ENCODE measurements at places on chromosomes 1 and 21.

DNA sequence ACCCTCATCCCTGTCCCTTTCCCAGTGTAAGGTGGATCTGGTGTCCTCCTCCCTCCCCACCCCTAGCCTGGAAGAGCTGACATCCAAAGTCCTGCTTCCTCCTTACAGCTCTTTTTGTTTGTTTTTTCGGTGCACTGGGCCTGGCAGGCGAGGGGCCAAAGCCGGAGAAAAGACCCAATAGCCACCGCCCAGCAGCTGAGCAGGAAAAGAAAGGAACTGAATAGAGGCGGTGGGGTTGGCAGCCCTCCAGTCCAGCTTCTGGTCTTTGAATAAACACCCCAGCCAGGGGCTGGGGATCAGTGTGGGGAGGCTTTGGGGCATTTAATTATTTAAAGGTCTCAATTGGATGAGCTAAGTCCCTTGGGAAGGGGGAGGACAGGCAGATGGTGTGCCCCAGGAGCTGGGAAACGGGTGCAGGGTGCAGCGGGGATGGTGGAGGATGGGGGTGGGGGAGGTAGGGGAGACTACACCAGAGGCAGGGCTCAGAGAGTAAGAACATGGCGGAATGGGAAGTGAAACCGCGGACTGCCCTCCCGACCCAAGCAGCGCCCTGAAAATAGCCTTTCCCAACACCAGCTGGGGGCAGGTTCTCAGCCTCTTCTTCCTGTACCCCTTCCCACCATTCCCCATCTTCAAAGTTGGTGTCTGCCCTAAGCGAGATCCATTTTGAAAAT lies 20.2 kb downstream of the BTG2 start:
- no peak for DNase-seq

- DNase-seq, result no peak
Measured at GRCh38 chr1:150102986-150103385, 35.4 kb downstream of the VPS45 start.

GRCh38 chr1:3441410-3441847 lies 13.0 kb upstream of the ARHGEF16 start:
- DNase-seq, result no peak

DNA sequence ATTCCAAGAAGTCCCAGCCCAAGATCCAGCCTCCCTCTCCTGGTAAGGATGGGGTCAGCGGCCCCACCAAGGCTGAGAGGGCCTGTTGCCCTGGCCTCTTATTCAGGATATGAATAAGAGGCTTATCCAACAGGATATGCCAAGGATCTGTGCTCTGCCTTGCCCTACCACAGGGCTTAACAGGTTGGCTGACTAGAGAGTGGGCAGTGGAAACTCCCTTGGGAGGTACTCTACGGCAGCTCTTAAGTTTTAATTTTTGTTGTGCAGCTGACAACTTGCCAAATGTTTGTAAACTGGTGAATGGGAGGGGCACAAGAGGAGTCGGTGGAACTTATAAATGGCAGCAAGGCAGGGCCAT lies 16.5 kb upstream of the PIGV start:
- no peak for DNase-seq

GRCh38 chr1:202599669-202600431 lies 110.4 kb downstream of the SYT2 start:
- no peak for DNase-seq

DNA sequence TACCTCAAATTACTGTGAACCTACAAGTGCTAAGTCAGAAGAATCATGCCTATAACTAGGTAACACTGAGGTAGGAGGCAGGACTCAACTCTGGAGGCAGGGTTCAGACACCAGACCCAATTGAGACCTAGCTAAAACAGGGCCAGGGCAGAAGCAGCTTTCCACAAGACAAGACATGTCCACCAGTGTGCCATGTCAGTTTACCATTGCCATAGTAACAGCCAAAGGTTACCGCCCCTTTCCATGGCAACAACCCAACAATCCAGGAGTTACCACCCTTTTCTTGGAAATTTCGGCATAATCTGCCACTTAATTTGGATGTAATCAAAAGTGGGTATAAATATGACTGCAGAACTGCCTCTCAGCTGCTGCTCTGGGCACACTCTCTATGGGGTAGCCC lies 432.3 kb downstream of the DPYD start:
- DNase-seq, result no peak

GRCh38 chr1:24117722-24118409 lies 5.9 kb upstream of the MYOM3 start:
- DNase-seq, result no peak

DNA sequence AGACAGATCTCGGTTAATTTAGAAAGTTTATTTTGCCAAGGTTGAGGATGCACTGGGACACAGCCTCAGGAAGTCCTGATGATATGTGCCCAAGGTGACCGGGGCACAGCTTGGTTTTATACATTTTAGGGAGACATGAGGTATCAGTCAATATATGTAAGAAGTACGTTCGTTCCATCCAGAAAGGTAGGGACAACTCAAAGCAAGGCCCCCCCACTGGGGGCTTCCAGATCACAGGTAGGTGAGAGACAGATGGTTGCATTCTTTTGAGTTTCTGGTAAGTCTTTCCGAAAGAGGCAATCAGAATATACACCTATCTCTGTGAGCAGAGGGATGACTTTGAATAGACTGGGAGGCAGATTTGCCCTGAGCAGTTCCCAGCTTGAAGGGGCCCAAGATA lies 60.4 kb upstream of the VTCN1 start:
- no peak for DNase-seq

GRCh38 chr1:116557323-116557878 lies 13.4 kb downstream of the CD58 start:
- DNase-seq, result no peak

- no peak for DNase-seq
Measured at GRCh38 chr1:172354291-172355274, 65.9 kb upstream of the C1orf105 start.

GRCh38 chr1:99661780-99662179 lies 15.9 kb downstream of the PALMD start:
- no peak for DNase-seq

DNA sequence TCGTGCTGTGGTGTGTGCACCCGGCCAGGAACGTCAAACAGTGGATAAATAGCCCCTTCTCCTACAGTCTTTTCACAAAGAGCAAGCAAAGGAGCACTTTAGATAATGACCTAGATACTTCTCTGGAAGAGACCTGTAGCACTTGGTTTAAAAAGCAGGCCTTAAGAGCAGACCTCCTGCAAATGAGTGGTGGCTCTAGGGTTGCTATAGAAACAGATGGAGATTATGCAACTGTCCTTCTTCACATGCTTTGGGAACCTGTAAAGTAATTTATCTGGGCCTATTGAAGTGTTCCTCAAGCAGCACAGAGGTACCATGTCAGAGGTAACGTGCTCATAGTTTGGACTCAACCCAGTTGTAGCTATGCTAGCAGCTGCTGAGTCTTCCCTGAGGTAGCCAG lies 208.2 kb upstream of the KIAA0040 start:
- no peak for DNase-seq

GRCh38 chr21:45580181-45580575 lies 37.9 kb upstream of the SLC19A1 start:
- DNase-seq, result no peak

DNA sequence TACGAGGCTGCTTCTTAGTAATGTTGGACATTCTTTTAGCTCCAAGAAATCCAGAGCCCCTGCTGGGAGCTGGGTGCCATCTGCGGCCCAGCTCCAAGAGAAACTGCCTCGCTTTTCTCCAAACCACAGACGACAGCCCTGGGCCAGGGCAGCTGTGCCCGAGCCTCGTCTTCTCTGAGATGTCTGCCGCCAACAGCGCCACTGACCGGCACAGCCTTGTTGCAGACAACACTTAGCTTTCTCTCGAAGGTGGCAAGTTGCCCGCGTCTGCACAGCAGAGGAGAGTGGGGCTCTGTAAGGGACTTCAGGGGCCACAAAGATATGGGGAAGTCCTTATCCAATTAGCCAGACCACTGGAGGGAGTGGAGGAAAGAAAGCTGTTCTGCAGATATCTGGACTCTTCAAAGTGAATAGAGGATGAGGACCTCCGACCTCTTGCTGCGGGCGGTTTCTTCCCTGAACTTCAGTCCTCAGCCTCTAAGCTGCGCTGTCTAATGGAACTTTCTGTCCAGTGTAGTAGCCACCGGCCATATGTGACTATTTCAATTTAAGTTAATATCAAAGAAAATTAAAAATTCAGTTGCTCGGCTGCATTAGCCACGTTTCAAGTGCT lies 63.9 kb upstream of the DISP3 start:
- DNase-seq, result no peak

DNA sequence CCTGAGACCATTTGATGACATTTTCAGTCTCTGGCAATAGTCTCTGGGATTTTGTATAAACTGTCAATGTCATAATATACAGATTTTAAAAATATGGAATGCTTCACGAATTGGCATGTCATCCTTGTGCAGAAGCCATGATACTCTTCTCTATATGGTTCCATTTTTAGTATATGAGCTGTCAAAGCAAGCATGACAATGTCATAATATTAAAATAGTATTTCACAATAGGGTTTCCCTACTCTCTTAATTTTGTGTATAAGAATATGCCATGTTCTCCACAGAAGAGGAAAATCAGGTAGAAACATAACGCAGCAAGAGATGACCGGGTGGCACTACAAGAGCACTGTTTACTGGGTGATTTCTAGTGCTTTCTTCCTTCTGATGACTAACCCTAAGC lies 8.3 kb upstream of the DIPK1A start:
- no peak for DNase-seq

- no peak for DNase-seq
Measured at GRCh38 chr1:99227056-99227897, 37.0 kb upstream of the PLPPR4 start.

GRCh38 chr1:231774719-231775335 lies 148.2 kb downstream of the DISC1 start:
- DNase-seq, result no peak

DNA sequence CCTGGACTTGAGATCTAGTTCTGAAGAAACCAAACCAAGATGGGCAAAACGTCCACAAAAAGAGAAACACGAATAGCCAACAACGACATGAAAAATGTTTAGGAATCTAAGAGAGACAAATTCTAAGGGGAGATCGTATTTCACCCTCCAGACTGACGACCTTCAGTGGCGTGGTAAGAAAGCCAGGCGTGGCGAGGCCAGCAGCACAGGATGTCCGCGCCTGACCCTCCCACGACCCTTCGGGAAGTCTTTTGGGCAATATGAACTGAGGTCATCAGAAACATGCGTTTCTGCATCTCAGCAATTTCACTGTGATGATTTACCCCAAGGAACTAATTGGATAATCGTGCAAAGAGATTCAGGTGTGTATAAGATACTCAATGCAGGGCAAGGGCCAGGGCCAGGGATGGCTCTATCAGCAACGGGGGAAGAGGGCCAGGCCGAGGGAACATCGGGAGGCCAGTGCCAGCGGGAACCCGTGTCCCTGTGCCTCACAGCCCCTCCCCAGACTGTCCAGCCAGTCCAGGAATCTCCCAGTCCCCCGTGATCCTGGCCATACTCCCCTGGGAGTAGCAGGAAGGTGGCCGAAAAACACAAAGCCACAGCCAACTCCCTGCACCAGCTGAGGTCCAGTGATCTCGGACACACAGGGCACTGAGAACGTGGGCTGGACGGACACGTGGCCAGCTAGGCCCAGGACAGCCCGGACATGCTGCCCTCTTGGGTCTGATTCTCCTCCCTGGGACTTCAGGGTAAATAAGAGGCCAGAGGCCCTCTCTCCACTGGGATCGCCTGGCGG lies 53.6 kb upstream of the ADARB1 start:
- DNase-seq, result no peak

DNA sequence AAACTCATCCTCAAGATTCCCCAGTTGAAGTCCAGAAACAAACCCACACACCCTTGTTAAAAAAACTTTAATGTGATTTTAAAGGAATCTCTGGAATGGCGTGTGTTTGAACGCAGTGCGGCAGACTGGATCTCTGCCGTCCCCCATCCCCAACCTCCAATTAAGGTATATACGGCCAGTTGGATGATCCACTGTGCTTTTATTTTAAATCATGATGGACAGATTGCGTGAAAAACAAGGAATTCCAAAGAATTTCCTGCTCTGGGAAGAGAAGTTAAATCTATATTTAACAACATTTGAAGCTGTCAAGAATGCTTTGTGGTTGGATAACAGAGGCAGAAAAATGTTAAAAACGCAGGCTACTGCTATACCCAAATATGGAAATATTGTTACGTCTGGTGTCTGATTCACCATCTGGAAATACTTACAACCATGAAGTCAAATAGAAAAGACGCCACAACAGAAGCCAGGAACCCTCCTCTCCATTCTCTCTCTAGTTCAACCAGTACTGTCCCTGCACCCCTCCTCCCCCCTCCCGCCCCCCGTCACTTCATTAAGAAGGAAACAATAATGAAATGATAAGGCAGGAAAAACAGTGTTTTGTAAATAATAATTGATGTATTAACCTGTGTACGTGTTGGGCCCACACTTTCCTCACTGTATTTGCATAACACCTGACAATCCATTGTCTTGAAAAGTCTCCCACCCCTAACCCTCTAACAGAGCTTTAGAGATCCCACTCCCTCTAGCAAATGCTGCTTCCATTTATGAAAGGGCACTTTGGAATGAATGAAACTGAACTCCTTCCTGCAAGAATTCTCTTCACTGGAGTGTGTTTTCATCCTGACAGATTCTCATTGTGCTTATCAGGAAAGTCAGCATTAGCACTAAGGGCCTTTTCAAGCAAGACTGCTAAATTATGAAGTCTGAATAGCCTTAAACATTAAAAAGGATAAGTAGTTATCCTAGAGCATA lies 2.0 kb upstream of the CCN1 start:
- no peak for DNase-seq

DNA sequence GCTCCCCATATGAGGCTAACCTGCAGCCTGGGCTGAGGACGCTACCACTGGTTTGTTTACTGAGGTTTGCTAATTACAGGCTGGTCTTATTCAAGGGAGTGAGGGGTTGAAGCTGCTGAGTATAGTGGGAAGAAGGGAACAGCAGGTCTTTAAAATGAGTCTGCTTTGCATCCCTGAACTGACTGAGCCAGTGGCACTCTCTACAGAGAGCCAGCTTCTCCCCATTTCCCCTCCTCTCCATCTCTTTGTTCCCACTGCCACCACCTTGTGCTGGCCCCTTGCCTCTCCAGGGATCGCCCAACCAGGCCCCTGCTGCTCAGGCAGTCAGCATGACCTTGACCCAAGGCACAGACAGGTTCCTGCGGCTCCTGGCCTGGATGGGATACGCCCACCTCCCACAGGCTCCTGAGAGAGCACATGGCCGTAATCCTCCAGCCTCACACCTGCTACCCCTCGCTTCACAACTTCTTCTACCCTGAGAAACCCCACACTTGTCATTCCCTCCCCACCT lies 45.0 kb downstream of the IER5 start:
- no peak for DNase-seq

DNA sequence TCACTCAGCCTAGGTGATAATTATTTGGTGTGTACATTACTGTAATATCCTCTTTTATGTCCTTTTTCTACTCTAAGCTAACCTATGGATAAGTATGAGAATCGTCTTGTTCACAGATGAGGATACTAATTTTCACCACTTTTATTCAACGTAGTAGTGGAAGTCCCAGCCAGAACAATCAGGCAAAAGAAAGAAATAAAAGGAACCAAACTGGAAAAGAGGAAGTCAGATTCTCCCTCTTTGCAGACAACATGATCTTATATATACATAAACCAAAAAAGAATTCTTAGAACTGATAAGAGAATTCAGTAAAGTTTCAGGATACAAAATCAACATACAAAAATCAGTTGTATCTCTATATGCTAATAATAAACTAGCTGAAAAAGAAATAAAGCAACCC lies 12.6 kb upstream of the RGL1 start:
- no peak for DNase-seq
